ENCODE measurements at places on chromosomes 16 and 17.

DNA sequence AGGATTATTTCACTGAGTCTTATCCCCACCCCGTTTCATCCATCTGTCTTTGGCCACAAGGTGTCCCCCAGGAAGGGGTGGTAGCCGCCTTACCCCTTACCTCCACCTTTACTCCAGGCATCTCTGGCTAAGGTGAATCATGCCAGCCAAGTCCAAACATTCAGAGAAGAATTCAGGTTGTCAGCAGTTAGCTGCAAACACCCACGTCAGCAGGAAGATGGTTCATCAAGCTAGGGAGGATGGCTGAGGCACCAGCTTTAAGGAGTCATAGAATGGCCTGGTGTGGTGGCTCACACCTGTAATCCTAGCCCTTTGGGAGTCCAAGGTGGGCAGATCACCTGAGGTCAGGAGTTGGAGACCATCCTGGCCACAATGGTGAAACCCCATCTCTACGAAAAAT, 61.0 kb downstream of the RBFOX1 start:
- no peak for DNase-seq

DNA sequence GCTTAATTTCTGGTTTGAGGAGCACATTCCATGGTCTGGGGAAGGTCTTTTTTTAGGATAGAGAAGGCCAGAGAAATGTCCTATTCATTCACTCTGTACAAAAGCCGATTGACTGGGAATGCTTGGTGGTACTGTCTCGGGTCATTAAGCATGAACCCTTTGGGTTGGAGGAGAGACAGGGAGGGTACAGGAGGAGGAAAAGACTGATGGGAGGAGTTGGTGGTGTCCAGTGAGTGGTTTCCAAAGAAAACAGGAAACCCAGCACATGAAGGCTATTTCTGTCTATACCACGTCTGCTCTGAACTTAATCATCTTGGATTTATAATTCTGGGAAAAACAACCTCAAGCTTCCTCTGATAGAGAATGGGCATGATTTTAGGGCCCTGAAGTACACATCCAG, 111.9 kb downstream of the XYLT1 start:
- no peak for DNase-seq

DNA sequence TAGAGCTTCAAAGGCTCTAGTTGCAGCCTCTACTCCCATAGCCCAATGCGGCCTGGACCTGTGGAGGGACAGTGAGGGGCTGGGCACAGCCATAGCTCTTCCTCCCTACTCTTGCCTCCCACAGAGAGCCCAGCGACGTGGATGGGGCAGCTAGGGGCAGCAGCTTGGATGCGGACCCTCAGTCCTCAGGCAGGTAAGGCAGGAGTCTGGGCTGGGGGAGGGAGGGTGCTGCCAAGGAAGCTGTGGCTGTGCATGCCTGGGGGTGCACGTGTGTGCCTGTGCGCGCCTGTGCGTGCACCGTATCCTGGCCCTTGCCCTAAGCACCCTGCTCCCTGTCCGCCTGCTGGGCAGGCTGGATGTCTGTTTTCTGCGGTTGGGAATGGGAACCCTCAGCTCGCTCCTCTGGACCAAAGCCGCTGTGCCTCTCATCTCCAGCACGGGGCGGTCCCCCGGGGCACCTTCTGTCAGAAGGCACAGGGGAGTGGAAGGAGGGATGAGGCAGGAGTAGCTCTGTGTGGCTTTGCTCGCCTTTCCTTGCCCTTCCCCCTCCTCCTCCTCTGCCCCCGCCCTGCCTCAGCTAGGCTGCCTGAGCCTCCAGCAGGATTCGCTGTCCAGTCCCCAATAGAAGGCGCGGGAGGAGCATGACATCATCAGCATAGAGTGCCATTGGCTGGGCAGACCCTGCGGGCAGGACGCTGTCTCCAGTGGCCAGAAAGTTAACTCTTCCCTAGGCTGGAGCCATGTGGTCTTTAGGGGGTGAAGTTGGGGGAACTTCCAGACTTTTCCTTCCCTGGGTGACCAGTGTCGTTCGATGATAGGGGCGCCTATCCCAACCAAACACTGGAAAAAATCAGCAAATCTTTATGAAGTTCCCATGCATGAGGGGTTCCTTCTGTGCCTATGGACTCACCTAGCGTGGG, 797 bp downstream of the PRCD start:
- DNase-seq = peak; percentile 98

DNA sequence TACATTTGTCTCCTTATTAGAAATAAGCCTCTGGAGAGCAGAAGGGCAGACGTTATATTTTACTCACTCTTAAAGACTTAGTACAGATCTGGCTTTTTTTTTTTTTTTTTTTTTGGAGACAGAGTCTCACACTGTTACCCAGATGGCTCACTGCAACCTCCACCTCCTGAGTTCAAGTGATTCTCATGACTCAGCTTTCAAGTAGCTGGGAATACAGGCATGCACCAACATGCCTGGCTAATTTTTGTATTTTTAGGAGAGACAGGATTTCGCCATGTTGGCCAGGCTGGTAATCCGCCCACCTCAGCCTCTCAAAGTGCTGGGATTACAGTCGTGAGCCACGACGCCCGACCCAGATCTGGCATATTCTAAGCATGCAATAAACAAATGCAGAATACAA, 36.4 kb upstream of the TMEM97 start:
- peak; percentile 87 for DNase-seq

DNA sequence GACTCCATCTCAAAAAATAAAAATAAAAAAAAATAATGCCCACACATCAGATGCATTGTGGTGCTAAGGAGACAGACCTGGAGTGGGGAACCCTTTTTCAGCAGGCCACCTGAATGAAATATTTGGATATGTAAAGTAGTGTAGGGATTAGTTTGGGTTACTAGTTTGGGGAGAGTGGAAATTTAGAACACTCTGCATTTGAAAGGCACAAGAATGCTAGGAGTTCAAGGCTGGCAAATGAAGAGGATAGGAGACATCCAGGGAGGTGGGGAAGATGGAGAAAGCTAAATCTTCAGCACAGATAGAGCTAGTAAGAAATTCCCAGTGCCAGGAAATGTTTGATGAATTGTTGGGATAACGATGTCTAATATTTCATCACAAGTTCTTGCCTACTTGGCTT, 298.3 kb upstream of the ERCC4 start:
- no peak for DNase-seq

DNA sequence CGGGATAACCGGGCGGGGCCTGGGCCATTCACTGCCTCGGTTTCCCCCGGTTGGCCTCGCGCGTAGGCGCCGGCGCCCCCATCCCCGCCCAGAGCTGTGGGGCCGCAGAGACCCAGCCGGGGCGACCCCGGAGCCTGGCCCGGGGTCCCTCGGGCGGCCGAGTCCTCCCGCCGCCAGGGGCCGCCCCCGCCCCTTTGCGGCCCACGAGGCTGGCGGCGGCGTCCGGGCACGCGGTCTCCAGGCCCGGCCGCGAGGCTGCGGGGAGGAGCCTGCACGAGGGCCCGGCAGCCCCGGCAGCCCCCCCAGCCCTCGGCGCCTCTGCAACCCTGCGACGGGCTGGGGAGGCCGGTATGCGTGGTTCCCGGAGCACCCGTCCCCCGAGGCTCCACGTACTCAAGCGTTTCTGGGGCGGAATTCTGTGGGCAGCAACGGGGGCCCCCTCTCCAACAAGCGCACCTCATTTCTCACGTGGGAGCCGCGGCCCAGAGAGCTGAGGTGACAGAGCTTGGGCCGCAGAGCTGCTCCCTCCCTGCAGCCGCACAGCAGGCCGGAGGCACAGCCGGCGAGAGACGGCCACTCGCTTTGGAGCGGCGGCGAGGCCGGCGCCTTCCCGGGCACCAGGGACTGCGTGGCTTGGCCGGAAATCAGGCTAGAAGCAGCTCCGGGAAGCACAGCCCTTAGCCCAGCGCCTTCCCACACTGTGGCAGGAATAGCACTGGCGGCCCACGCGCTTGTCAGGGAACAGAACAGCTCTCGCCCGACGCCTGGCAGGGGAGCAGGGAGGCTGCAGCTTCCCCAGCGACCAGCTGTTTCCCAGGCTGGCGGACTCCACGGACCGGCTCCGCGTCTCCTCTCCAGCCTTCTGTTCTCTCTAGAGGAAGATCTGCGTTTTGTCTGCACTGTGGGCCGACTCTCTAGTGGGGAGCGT, 867 bp upstream of the LIMD2 start:
- peak; percentile 59 for DNase-seq

- no peak for DNase-seq
Observed at GRCh38 chr17:14622615-14623101, 321.8 kb downstream of the HS3ST3B1 start.

DNA sequence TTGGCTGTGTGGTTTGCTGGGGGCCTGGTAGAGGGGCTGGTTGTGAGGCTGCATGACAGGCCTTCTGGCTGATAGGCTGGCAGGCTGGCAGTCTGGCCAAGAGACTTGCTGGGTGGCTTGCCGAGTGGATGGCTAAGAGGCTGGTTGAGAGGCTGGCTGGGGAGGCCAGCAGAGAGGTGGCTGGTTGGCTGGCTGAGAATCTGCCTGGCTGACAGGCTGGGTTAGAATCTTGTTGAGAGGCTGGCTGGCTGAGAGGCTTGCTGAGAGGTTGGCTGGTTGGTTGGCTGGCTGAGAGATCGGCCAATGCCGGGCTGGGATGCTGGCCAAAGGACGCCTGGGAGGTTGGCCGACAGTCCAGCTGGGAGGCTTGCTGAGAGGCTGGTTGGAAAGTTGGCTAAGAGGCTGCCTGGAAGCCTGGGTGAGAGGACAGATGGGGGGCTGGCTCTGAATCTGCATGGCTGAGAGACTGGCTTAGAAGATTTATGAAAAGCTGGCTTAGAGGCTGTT, 35.9 kb upstream of the ACSM2B start:
- DNase-seq = no peak

- DNase-seq = peak; percentile 52
Observed at GRCh38 chr17:35795007-35795870, at the start of gene MMP28. MMP28 (minus strand) TSS chr17:35795641; CDS start chr17:35795377, 264 bp downstream.

All from foreskin fibroblast (primary cell).